ENCODE measurements at places on chromosomes 5 and 9.

- no peak for DNase-seq
Measured at GRCh38 chr5:28743716-28744110, 1705.3 kb upstream of the CDH9 start.

GRCh38 chr5:55629815-55630214, 82.3 kb downstream of the SLC38A9 start:
- DNase-seq: no peak

- DNase-seq: no peak
Measured at GRCh38 chr9:12718482-12719026, 25.4 kb downstream of the TYRP1 start.

GRCh38 chr5:103703617-103704016, 141.0 kb upstream of the NUDT12 start:
- no peak for DNase-seq

GRCh38 chr9:90469865-90470387, 172.7 kb downstream of the DIRAS2 start:
- DNase-seq: no peak

DNA sequence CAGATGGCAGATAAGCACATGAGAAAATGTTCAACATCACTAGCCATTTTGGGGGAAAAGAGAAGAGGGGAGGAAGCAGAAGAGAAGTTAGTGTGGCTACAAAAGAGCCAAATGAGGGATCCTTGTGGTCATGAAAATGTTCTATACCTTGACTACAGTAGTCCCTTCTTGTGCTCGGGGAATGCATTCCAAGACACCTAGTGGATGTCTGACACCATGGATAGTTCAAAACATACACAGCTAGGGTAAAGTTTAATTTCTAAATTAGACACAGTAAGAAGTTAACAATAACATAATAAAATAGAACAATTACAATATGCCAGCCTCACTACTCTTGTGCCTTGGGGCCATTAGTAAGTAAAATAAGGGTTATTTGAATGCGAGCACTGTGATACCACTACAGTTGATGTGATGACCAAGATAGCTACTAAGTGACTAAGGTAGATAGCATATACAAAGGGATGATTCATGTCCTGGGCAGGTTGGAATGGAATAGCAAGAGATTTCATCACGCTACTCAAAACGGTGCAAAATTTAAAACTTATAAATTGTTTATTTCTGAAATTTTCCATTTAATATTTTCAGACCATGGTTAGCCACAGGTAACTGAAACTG, 344.1 kb downstream of the NR2F1-AS1 start:
- no peak for DNase-seq

DNA sequence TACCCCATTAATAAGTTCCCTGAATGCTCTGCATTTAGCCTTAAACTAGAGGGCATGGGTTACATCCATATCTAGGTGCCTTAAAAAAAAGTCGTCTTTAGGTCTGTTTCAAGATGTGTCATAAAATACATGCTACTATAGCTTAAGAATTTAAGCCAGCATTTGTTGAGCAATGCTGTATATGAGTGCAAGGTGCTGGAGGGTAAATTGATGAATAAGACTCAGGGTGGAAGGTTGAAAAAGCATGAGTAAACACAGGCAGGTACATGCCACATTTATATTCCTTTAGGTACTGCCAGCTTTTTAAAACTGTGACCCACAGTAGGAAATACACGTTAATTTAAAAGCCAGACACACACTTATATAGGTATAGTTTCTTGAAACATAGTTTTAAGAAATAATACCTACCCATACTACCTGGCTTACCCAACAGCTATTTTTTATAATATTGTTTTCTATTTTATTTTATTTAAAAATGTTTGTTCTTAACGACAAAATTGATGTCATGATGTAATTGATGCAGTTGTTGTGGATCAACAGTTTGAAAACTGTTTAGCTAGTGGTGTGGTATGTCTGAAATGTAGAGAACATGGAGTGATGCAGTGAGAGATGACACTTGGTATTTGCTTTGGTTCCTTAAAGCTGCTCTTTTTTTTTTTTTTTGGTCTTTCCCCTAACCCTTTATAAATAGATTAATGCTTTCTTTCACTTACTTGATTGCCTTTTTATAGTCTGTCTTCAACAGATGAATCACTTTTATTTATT, 3.9 kb downstream of the HMGCR start:
- DNase-seq: no peak

GRCh38 chr5:131769336-131769735, 27.5 kb downstream of the FNIP1 start:
- no peak for DNase-seq

DNA sequence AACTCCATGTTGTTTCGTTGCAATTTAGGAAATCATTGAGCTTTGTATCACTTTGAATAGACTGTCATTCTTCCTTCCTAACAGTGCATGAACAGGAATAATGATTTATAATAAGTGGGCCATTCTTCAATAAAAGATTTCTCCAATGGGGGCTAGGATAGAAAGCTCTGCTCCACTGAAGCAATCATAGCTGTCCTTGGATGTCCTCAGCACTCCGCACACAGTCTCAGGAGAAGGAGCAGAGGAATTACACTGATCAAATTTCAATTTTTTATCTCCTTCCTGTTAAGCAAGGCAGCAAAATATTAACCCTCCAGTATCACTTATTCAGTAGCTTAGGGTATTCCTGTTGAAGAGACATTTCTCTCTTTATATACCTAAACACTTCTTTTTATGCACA, 532.7 kb upstream of the ST8SIA4 start:
- no peak for DNase-seq

DNA sequence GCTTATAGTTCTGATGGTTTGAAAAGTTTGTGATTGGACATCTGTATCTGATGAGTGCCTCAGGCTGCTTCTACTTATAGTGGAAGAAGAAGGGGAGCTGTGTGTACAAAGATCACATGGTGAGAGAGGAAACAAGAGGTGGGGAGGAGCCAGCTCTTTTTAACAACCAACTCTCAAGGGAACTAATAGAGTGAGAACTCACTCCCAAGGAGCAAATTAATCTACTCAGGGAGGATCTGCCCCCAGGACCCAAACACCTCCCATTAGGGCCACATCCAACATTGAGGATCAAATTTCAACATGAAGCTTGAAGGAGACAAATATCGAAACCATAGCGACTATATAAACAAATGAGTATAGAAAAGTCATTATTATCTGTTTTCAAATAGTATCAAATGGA, 64.7 kb upstream of the PRLR start:
- DNase-seq: no peak

DNA sequence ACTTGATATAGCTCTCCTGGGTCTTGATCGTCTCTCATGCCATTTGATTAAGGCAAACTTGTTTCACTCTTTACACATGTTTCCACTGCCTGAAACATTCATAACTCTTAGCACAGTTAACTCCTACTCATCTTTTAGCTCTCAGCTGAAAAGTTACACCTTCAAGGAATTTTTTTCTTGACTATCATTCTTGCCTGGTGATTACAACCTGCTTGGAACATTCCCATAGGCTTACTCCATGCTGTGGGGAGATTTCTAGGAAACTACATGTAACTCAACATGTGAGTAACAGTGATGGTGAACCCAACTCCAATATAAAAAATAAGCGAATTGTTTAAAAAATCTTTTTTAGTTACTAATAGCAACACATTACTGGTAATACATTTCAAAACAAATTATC, 224.1 kb upstream of the MPDZ start:
- DNase-seq: no peak

Measured in NCI-H510A treated with DMSO at 0.1 percent for 48 hours (cell line).